ENCODE measurements at places on chromosomes 12 and 14. TPM values are rescaled to one million over a fixed set of nuclear protein-coding genes. Genes with fewer than 3 reads are reported as not detected.

DNA sequence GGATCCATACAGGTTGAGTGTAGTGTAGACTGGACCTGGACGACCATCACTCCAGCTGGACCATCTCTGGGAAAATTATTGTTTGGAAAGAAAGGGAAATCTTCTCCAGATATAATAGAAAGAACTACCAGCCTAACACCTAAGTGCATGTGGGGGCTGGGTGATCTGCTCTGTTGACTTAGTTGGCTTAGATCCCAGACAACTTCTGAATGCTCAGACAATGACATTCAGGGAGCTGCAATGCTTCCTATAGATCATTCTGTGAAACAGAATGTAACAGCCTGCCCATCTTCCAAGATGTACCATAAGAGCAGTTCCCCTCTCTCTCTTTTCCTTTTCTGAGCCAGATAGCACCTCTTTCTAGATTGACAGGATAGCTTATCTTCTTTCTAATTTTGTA is 572.8 kb upstream of the STXBP6 start:
- no peak for DNase-seq

DNA sequence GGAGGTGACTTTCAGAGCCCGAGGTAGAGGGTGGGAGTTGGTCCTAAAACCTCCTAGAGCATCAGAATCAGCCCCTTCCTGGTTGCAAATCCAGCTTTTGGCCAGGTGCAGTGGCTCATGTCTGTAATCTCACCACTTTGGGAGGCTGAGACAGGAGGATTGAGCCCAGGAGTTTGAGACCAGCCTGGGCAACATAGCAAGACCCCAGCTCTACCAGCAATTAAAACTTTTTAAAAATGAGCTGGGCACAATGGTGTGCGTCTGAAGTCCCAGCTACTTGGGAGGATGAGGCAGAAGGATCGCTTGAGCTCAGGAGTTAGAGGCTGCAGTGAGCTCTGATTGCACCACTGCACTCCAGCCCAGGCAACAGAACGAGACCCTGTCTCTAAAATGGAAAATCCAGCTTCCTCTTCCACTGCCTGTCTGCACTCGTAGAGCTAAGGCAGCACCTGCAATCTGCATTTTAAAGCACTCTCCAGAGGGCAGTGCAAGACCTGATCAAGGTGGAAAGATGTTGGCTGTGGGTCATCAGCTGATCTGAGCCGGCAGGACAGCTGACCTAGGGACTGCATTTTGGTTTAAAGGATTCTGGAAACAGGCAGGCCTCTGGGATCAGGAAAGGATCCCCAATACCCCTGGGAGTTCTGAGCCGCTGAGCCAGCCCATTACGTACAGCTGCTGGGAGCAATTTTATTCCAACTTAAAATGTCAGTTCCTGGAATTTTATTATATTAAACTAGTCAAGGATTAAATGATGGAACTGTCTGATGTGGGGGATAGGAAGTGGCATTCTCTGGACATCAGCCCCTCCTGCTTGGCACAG is 1.8 kb upstream of the TESC start:
- no peak for DNase-seq

DNA sequence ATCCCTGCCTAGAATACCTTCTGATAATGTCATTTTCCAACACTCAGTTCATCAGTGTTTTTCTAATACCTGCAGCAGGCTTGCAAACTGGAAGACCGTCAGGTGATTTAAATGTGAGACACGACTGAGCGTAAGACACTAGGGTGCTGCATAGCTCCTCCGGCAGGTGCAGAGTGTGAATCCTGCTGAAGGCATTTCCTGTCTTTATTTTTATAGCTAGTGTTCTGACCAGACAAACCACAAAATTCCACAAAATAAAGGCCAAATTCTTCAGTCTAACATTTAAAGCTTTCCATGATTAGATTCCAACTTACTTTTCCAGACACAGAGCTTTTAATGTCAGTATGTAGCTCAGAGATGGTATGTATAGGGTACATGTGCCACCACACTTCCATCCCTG is 70.7 kb downstream of the BBS10 start:
- no peak for DNase-seq

DNA sequence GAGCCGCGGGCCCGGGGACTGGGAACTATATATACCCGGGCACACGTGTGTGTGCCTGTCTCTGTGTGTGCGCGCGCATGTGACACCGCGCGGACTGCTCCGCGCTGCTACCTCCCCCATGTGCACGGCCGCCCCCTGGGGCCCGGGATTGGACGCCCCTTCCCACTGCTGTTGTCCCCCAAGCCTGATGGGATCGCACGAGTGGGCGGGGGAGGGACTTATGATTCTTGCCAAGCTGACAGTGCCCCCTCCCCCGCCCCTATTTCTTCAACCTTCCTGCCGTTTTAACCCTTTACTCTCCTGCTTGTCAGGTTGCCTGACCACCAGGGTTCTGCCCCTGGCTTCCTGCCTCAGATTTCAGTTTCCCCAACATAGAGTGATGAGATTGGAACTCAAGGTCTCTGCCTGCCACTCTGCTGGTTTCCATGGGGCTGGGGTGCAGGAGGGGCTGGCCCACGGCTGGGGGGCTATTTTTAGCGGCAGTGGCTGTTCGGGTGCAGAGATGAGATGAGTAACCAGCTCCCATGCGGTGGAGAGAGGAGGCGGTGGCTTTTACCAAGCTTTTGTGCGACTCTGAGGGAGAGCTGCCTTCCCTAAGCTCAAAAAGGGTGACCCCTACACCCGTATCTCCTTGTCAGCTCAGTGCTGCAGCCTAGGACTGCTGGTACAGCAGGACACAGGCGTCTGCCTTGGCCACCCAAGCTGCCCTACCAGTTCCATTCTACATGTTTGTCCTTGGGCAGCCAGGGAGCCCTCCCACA is at the start of gene DDN:
Gene DDN, minus strand, starts transcription at position 5 of the 761 bp plus-strand sequence. CDS start 88 bp downstream, outside the sequence.
- DNase-seq, result no peak

DNA sequence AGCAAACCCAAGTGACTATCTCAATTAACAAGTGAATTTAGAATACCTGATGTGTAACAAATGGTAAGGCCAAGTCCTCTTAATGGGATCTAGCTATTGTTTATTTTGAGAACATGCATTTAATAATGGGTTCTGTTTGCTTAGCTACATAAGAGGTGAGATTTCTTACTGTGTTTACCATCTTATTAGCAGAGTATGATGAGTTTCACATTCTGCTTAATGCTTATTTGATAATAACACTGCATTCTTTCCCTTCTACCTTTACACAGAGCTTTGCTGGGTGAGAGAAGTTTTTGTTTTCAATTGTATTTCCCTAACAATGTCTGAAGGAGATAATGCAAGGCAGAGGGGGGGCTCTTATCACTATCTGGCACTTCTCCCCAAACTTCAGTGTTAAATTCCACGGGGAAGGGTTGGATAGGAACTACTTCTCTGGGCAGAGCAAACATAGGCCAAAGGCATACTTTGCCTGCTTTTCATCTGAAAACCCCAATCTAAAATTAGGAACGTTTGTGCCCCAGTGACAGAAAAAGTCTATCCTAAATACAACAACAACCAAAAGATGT is 129.0 kb upstream of the ATXN7L3B start:
- DNase-seq, result no peak

DNA sequence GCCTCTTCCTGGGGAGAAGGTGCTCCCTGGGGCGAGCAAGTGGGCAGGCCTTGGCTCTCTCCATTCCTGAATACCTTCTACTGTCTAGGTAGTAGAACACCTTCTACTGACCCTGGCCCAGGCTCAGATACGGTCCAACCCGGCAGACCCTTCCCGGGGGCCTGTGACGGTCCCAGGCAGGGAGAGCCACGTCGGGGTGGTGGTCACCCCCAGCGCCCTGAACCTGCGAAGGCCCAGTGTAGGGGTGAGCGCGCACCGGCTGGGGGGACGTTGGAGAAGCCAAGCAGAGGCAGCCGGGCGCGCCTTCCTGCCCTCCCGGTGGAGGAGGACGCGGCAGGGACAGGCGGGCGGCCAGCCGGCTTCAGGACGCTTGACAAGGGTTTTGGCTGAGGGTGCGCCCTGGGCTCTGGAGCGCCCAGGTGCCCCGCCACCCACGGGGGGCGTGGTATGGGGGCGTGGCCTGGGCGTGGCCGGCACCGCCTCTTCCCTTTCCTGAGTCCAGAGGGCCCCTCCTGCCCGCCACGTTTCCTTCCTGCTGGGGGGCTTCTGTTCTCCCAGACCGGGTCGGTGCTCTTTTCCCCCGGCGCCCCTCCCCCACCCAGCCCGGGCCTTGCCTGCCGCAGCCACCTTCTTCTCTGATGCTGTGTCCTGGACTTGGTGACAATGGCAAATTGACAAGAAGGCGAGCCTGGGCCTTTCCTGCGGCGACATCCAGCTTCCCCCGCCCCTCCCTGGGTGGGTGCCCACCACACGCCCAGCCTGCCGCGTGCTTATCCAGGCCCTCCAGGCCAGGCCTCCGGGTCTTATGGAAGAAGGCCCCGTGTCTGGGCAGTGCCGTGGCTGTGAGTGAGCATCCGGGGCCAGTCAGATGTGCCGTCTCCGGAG is 24.5 kb upstream of the PPP1R13B start:
- DNase-seq, result no peak

DNA sequence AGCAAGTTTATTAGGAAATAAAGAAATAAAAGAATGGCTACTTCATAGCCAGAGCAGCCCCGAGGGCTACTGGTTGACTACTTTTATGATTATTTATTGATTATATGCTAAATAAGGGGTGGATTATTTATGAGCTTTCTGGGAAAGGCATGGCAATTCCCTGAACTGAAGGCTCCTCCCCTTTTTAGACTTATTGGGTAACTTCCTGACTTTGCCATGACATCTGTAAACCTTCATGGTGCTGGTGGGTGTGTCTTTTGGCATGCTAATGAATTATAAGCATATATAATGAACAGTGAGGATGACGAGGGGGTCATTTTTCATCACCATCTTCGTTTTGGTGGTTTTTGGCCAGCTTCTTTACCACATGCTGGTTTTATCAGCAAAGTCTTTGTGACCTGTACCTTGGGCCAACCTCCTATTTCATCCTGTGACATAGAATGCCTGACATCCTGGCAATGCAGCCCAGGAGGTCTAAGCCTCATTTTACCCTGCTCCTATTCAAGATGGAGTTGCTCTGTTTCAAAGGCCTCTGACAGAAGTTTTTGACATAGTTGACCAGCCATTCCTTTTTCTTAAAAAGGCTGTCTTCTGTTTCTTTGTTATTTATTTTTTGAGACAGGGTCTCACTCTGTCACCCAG is 11.1 kb upstream of the PTGES3 start:
- DNase-seq, result no peak

DNA sequence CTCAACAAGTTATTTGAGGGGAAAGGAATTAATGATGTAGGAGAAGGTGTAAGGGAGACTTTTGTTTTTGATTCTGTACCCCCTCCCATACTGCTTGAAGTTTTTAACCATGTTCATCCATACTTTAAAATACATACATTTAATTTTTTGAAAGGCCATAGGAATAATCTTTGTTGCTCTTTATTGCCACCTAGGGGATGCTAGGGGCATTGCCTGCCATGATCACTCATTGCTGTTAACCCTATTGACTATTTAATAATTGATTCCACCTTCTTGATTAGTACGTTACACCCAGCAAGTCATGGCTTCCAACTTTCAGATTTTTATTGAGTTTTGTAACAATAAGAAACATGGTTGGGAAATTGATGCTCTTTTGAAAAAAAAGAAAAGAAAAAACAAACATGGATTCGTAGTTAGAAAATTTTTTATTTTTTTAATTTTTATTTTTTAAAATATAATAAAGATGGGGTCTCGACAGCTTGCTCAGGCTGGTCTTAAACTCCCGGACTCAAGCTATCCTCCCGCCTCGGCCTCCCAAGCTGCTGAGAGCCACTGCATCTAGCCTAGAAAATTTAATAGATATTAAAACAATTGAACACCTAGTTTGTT is 8.5 kb upstream of the PRKAB1 start:
- DNase-seq, result no peak

Gene GDF3
- not detected for total RNA-seq

Gene RPL10L
- not detected for total RNA-seq

Gene ST8SIA1
- 0.15 TPM for total RNA-seq

DNA sequence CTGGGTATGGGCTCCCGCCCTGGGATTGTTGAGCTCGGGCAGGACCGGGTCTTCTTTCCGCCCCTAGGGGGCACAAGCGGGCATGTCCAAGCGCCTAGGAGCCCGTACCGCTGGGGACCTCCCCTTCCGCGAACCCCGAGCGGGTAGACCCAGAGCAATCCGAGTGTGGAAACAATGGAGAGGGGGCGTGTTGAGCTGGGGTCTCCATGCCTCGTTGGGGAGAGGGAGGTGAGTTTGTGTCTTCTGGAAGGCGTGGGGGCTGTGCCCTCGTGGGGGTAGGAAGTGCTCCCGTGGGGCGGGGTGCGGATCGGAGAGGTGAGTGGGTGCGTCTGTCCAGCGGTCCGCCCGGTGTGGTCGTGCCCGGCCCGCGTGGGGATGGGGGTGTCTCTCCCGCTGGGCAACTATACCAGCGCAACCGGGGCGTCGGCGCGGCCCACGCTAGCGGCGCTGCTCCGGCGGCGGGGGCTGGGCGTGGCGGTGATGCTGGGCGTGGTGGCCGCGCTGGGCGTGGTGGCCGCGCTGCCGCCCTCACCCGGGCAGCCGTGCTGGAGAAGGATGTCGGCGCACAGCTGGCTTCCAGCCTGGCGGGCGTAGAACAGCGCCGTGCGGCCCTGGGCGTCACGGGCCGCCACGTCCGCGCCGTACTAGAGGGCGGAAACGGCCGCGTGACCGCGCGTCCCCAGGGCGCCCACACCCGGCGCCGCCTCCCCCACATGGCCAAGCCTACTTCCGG is 12.2 kb downstream of the AGAP2 start:
- no peak for DNase-seq

DNA sequence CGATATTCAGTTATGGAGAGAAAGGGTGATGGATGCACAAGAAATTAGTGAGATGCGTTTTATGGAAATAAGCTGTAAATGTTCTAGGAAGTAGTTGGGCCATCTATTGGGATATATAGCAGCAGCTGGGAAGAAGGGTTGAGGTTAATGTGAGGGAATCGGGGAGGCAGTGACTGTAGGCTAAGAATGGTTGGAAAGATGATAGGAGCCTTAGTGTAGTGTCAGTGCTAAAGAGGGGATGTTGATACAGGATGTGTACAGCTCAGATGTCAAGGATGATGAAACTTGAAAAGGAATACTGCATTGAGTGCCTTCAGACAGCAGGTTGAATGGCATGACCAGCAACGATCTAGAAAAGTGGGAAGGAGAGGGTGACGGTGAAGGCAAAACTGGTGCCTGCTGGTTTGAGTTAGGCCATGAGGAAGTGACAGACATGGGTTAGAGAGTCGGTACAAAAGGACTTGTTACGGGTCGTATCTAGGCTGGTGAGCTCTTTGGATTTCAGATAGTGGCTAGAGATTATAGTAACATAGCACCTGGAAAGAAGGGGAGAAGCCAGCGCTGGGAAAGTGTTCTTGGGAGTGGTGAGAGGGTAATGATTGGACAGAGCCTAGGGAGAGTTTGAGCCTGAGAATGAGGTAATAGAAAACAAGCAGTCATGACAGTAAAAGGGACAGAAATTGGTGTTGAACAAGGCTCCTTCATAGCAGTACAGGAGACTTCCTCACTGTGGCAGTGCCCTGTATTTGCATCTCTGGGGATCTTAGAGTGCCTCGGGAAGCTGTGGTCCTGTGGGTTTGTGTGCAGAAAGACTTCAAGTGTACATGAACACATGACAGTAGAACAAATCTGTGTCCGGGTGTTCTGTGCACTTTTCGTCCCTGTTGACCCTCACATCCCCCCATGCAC is 9.6 kb downstream of the MARS1 start:
- peak; percentile 15 for DNase-seq

GRCh38 chr12:78118036-78118435 is 287.3 kb downstream of the NAV3 start:
- no peak for DNase-seq
